Effector CD8-positive, alpha-beta T cell (primary cell): ENCODE measurements at places on chromosomes 1 and 21.

DNA sequence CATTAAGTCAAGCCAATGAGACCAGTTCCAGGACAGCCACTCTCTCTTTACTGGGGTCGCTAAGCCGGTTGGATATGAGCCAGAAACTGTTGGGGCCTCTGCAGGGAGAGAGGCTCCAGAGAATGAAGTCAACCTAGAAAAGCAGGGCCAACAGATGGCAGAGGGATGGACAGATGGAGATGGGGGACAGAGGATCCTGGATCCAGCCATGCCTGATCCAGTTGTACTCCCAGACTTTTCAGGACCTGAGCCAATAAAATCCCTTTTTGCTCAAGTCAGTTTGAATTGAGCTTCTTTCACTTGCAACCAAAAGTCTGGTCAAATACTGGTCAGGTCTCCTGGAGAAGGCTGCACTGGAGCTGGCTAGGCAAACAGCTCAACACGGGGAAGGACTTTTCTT, 2.2 kb downstream of the DHCR24 start:
- DNase-seq: no peak

- DNase-seq: no peak
Measured at GRCh38 chr1:199574950-199575349, 452.6 kb upstream of the NR5A2 start.

- no peak for DNase-seq
Measured at GRCh38 chr1:193335806-193336428, 149.5 kb upstream of the B3GALT2 start.

GRCh38 chr1:59375321-59376220, 78.7 kb downstream of the FGGY start:
- no peak for DNase-seq

DNA sequence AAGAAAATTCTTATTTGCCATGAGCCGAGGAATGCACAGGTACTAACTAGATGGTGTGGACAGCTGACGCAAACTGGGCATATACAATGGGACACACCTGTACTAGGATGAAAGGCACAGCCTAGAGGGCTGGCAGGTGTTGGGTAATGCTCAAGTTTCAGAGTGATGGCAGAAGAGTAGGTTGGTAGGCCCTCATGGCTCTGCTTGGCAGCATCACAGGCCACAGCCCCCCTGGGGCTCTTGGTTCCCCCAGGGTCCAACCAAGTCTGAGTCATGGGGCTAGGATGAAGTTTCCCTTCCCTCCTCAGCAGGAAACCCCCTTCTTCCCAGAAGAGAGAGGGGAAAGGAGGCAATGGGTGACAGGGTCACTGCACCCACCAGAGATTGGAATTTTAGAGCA, 35.2 kb downstream of the SPEN start:
- DNase-seq: no peak

DNA sequence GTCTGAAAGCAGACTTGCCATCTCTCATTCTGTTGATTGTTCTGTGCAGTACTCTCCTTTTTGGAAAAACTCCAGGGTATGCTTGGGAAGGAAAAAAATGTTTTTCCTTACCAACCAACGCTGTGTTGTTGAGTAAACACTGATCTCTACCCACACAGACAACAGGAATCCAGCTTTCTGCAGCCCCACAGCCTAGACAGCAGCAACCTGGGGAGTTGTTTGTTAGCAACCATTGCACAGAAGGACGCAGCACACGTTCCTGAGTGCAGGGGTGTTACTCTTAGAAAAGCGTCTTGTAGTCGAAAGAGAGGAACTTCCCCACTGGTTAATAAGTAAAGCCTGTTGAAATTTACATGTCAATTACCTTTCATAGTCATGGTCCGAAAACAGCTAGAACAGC, 56.6 kb downstream of the SMYD2 start:
- DNase-seq: no peak

GRCh38 chr1:226820941-226821718, 49.3 kb upstream of the PSEN2 start:
- no peak for DNase-seq

GRCh38 chr1:192601143-192601542, 25.6 kb downstream of the RGS1 start:
- DNase-seq: no peak

DNA sequence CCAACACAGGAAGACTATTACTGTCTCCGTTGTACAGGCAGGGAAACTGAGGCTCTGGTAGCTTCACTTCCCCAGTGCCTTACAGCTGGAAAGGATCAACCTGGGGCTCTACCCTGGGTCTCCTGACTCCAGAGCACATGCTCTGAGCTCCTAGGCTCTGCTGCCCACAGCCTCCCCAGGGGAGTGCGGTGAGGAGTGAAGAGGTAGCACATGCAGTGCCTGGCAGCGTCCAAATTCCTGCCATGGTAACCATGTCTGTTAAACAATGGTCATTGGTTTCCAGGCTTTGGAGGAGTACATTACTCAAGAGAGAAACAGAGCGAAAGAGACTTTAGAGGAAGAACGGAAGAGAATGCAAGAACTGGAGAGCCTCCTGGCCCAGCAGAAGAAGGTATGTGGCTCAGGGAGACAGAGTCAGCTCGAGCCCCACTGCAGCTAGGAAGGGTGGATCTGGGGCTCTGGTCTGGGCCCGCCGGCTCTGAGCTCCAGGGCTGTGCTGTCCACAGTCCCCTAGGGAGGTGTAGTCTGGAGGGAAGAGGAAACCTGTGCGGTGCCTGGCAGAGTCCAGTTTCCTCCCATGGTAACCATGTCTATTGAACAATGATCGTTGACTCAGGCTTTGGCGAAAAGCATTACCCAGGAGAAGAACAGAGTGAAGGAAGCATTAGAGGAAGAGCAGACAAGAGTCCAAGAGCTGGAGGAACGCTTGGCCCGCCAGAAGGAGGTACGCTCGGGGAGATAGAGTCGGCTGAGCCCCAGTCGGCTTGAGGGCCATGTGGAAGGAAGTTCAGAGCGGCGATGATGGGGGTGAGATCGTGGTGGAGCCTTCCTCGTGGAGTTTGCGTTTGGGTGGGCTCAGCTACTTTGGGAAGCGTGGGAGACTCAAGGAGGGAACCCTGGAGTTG, 64.6 kb upstream of the EFHD2 start:
- DNase-seq: no peak

DNA sequence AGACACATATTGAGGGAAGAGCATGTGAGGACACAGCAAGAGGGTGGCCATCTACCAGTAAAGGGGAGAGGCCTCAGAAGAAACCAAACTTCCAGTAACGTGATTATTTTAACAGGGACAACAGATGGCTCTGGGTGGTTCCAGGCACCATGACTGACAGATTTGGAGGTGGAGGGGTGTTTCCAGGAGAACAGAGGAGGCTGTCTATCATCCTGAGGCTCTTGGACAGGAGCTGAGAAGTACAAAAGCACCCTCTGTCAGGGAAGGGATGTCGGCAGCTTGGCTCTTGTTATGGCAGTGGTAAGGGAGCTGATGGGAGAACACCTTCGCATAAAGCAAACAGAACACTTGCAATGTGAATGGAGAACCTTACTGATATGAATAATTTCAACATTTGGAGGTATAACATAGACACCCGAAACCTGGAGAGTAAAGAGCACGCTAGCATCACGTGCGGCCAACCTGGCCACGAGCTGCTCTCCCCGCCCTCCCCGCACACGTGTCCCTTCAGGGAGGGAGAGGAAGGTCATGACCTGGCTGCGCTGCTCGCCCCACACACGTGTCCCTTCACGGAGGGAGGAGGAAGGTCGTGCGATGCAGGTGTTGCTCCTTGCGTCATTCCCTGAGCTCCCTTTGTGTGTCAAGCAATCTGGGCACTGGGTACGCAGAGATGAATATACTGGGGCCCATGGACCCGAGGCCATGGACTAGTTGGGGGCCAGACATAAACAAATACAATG, 37.5 kb upstream of the NLRP3 start:
- DNase-seq: no peak

- DNase-seq: no peak
Measured at GRCh38 chr1:217876401-217876800, 245.3 kb downstream of the SPATA17 start.

DNA sequence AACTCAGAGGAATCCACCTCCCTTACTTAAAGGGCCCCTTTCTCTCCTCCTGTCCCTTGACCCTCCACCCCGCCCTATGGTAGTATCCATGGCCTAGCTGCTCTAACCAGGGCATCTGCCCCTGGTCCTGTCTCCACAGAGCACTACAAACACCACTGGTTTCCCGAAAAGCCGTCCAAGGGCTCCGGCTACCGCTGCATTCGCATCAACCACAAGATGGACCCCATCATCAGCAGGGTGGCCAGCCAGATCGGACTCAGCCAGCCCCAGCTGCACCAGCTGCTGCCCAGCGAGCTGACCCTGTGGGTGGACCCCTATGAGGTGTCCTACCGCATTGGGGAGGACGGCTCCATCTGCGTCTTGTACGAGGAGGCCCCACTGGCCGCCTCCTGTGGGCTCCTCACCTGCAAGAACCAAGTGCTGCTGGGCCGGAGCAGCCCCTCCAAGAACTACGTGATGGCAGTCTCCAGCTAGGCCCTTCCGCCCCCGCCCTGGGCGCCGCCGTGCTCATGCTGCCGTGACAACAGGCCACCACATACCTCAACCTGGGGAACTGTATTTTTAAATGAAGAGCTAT, 1.7 kb downstream of the BTG2 start:
- DNase-seq: no peak

GRCh38 chr1:34263406-34263805, 86.7 kb downstream of the C1orf94 start:
- no peak for DNase-seq

GRCh38 chr1:109977225-109977624, 7.3 kb upstream of the AHCYL1 start:
- no peak for DNase-seq

DNA sequence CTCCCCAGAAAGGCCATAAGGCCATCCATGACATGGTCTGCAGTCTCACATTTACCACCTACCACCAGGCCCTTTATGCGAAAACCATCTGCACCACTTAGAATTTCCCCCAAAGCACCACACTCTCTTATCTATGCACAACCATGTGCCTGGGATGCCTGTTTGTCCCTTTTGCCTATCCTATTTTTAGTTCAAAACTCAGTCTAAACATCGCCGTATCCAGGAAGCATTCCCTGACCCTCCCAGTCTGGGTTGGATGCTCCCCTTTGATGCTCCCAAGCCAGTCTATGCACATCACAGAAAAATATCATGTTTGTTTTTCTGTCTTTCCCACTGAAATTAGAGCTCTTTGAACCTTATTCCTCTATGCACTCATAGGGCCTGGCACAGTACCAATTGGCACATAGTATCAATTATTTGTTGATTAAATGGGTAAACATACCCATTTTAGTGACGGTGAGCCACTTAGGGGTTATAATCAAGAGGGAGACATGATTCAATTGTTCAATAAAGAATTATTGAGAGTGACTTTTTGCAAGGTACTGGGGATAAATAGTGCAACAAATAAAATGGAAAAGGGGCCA, 6.7 kb downstream of the MPL start:
- no peak for DNase-seq

DNA sequence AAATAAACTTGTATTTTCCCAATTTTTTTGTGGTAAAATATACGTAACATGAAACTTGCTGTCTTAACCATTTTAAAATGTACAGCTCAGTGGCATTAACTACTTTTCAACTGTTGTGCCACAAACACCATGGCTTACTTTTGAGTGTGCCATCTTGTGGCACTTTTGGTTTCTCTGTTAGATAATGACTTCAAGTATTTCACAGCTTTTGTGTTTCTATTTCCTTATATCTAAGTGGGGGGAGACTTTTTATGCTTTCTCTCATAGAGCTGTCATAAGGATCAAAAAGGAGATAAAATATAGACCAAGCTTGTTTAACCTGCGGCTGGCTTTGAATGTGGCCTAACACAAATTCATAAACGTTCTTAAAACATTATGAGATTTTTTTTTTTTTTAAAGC, 44.3 kb downstream of the CDC14A start:
- DNase-seq: no peak

DNA sequence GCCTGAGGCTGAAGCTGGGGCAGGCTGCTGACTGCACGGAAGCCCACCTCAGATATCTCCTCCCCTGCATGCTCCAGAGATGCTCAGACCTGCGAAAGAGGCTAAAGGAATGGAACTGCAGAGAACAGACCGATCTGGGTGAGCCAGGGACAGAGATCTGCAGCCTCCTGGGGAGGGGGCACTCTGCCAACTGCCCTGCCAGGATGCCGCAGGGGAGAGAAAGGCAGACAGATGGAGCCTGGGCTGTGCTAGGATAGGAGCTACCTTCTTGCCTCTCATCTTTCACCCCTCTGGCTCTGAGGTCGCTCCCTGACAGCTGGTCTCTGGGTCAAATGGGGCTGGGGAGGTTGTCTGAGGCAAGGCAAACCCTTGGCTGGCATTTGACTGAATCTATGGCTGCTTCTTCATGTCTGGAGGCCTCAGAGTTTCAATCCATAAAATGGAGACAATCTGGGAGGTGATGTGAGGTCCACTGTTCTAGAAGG, 238.2 kb downstream of the GRIK3 start:
- DNase-seq: no peak

GRCh38 chr1:168099337-168099801, 37.4 kb downstream of the GPR161 start:
- no peak for DNase-seq

DNA sequence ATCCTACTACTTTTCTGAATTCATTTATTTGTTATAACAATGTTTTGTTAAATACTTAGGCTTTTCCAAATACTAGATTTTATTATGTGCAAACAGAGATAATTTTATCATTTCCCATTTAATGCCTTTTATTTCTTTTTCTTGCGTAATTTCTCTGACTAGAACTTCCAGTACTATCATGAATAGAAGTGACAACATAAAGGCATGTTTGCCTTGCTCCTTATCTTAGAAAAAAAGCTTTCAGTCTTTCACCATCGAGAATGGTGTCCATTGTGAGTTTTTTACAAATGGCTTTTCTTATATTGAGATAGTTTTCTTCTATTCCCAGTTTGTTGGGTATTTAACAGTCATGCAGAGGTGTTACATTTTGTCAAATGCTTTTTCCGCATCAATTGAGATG, 453.1 kb upstream of the ZP4 start:
- DNase-seq: no peak

DNA sequence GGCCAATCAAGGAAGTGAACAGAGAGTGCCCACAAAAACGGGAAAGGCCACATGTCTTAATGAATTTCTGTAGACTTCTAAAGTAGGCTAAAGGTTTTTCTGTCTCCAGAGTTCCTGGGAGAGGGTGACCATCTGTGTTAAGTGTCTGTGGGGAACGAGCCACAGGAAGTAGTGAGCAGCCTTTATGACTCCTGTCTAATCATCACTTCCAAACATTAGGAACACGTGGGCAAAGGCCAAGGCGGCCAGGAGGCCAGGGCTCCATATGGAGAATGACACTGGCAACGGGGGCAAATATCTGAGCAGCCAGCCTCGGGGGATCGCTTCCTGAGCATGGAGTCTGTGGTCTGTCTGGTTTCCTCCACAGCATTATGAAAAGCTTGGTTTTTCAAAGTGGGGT, 7.1 kb downstream of the FAM89A start:
- DNase-seq: no peak

- DNase-seq: no peak
Measured at GRCh38 chr1:229167318-229167717, 103.6 kb upstream of the RAB4A start.

DNA sequence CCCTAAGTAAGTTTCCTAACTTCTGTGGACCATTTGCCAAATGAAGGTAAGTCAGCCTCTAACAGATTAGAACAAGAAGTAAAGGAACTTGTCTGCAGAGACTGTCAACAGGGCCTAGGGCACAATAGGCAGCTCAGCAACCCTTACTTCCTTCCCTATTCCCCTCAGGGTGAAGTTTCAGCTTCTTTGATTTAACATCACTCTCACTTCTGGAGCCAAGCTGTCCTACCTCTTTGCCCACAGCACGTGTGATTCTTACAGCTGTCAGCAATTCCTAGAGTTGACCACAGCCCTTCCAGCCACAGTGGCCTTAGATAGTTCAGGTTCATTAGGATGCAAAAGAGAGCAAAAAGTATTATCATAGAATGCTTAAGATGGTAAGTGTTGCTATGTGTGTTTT, 7.6 kb upstream of the EIF4G3 start:
- DNase-seq: no peak

GRCh38 chr1:158311066-158311465, 20.3 kb downstream of the CD1B start:
- DNase-seq: no peak
